ENCODE measurements at places on chromosomes 2 and 18.

DNA sequence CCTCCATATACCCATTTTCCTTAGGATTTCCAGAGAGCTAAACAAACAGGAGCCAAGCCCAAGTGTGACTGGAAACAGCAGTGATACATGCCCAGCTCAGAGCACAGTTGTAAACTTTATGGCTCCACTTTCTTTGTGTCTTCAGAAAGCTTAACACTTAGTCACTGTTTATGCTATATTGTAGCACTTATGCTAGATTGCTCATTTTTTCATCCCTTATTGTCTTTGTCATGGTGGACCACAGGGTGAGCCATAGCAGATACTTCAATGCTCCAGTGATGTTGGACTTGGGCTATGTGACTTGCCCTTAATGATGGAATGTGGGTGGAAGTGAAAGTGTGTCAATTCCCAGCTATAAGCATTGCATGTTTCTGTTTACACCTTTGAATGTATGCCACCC is 401.6 kb downstream of the METTL4 start:
- DNase-seq, result no peak

- DNase-seq, result no peak
Observed at GRCh38 chr2:105081006-105081601, 43.2 kb downstream of the MRPS9 start.

GRCh38 chr18:54261894-54262293 is 7.4 kb upstream of the POLI start:
- DNase-seq, result no peak

DNA sequence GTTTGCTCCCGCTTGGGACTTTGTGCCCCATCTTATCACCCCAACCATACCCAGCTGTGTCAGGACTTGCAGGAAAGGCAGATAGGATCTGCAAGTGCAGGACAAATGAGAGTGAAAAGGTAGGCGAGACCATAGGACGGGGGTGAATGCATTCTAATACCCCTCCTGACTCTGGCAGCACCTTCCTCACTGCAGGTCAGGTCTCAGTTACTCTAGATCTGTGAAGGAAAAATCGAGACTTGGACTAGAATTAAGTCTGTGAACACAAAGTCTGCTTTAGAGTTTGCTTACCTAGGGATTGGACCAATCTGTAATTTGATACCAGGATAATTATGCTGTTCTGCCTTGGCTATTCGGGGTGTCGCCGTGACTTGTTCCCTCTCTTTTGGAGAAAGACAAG is 19.7 kb downstream of the NT5DC4 start:
- no peak for DNase-seq

GRCh38 chr2:207330912-207331311 is 165.2 kb upstream of the KLF7 start:
- peak; percentile 73 for DNase-seq

DNA sequence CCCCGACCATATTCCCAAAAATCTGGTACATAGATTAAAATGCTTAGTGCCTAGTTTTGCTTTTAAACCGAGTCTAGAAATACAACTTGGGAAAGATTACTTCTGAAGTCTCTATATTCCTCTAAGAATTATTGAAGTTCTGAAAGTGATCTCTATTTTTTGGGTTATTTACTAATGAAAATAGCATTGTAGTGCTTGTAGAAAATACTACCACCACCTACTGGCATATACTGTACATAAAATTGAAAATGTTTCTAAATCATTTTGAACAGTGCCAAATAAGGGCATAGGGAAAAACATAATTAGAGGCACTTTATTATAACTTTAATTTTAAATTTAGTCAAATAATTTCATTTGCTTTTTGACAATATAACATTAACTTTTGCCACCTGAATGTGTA is 1399.6 kb upstream of the ZEB2 start:
- DNase-seq, result peak; percentile 9

GRCh38 chr2:11073251-11073650 is 82.0 kb upstream of the SLC66A3 start:
- no peak for DNase-seq

DNA sequence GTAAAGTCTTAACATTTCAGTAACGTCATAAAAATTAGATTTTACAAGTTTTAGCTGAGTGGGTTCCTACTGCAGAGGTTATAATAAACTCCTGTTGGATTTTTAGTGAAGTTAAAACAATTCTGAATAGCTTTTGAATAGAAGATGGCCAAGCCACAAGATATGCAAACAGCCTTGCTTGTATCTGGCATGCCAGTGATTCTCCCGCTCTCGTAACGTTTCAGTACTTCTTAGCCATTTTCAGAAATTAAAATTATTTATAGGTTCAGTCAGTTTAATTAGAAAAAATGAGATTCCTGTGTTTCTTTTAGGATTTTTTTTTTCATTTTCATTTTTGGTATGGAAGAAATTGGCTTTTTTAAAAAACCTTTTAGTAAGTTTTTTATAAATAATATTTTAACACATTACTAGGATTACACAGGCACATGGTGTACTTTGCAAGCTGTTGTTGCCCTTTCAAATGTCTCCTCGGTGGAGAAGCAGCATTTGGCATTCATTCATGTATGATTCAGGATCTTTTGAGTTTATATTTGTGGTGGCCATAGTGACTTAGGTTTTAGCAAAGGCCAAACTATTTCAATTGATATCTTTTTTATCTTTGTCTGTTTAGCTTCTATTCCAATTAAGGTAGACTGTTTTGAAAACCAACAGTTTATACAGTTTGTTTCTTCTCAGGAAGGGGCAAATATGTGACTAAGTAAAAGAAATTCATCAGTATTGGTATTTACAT is 30.6 kb upstream of the RND3 start:
- peak; percentile 34 for DNase-seq

DNA sequence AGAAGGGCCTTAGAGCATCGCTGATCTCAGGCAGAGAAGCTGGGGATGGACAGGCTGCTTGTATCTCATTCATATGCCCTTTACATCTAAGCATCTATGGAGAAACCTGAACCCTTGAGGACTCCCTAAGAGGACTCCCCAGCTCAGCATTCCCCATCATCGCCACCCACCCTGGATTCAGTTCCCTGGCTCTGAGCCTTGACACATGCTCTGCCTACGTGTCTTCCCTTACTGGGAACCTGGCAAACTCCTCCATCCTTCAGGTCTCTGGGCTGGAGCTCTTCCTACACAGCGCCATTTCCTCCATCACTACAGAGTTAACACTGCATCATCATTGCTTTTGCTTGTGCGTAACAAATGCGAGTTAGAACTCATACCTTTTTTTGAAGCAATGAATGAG is 31.2 kb upstream of the OTOF start:
- DNase-seq, result no peak

DNA sequence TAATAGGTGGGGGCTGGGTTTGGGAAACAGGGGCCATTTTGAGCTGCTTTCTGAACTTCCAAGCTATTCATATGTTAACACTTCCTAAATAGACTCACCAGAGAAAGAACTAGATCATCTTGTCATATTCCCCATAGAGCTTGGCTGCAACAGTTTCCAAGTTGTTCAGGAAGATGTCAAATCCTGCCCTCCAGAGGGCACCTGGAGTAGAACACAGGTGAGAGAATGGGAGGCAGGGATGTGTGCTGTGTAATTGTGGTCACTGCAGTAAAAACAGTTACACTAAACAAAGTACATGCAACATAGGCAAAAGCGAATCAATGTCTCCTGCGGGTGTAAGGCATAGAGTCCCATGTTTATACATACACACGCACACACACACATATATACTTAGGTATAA is 34.5 kb upstream of the LRRC30 start:
- DNase-seq, result no peak

DNA sequence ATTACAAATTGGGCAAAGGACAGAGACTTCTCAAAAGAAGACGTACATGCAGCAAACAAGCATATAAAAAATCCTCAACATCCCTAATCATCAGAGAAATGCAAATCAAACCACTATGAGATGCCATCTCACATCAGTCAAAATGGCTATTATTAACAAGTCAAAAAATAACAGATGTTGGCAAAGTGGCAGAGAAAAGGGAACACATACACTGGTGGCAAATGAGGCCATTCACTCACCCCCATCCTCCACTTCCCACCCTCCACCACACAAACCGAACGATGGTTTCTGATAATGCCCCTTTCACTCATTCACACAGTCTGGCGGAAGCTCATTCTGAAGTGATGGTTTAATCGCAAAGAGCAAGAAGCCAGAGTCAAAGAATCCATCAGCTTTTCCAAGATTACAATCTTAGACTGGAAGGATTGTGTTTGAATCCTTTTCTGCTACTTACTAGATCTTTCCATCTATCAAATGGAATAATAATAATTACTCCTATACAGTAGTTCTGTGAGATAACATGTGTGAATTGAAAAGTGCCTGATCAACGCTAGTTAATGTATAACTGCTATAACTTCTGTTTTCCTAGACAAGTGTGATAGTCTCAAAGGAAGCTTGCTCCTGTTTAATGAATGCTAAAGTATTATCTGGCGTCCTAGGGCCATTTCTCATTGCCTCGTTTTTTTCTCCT is 16.9 kb upstream of the CD28 start:
- DNase-seq, result no peak

DNA sequence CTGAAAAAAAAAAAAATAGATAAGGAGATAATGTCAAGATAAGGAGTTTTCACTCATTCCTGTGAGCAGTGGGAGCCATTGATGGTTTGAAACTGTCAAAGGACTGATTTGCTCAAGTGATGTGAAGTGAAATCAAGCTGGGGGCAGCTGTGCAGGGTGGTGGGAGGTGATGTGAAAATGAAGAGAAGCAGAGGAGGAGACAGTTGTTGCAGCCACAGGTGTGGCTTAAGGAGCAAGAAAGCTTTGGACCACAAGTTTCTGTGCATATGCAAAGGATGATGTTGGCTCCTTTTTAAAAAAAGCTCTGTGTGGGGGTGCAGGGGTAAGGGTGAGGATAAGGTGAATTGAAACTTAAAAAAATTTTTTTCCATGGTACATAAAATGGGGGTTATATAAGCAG is 8.3 kb downstream of the EFR3B start:
- DNase-seq, result no peak

DNA sequence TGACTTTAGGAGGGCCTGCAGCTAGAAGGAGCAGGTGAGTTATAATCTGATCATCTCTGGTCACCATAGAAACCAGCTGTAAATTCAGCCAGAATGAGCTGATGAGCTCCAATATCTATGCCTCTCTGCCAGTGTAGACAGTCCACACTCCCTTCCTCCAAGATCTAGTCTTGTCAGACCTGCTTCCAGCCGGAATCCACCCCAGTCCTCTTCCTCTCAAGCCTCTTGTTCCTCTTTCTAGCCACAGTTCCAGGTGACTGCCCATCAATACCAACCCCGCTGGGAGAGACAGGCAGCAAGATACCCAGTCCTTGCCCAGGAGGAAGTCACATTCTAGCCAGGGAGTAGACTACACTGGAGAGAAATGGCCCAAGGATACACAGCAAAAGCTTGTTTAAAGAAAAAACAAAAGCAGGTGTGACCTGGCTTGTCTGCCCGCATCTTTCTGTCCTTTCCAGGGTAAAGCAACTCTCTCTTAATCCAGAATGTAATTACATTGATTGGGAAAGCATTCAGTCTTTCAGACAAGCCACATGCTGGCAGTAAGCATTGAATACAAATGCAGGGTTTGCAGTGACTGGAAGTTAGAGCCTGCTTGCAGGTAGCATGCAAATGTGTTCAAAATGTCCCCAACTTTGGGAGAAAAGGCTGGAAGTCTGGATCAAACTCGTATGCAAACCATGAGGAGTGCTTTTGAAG is 9.0 kb upstream of the SLC35F6 start:
- no peak for DNase-seq

DNA sequence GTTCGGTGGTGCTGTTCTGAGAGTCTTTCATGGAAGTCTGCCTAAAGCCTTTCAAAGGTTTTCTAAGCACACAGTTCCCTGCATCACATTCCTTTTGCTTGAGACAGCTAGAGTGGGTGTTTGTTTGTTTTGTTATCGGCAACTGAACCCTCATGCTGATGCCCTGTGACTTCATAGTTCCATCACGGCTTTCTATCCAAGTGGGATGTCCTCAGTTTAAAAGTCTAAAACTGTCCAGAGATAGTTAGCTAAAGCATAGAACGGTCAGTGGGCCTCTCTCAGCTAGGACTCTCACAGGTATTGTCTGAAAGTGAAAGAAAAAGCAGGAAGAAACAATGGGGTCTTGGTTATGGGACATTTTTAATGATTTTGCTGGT is 337.3 kb downstream of the OSR1 start:
- peak; percentile 83 for DNase-seq

GRCh38 chr18:48563027-48563426 is 24.2 kb downstream of the CTIF start:
- DNase-seq, result peak; percentile 88

DNA sequence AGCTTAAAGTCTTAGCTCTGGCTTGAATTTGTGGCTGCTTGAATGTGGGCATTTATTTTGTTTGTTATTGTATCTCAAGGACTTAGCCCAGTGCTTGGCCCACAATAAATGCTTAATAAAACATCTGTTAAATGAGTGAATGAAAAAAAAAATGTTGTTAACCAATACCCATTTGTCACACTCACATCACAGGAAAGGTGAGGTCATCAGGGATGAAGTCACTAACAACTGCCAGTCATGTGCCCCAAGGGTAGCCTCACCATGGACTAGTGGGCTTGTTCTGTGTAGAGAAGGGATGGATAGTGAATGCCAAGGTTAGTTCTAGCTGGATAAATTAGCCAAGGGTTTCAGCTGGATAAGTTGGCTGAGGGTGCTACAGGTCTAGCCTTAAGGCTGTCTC is 3.0 kb downstream of the NRBP1 start:
- peak; percentile 29 for DNase-seq

GRCh38 chr2:20008703-20009102 is 3.8 kb downstream of the MATN3 start:
- DNase-seq, result no peak

DNA sequence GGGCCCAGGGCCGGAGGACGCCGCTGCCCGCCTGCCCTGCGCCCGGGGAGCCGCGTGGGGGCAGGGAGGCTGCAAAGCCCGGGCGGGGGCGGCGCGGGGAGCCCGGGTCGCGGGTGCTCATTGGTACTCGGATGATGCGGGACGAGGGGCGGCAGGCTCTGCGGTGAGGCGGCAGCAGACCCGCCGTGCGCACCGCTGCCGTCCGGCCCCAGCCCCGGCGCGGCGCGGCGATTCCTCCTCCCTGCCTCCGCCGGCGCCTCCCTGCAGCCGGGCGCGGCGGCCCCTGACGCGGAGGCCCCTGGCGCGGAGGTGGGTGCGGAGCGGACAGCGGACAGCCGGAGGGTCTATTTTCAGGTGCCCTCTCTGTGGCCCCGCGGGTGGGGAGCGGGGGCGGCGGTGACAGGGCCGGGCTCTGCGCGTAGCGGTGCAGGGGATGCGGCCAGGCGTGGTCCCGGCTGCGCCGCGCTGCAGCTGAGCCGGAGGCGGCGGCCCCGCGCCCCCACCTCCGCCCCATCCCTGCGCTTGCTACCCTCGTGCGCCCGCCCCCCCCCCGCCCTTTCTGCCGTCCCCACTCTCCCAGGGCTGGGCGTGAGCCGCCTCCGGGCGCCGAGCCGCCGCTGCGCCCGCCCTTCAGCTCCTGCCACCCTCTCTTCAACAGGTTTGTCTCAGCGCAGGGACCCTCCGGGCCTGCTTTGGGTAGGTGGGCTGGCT is 640 bp downstream of the SPTBN1 start:
- DNase-seq, result peak; percentile 79

DNA sequence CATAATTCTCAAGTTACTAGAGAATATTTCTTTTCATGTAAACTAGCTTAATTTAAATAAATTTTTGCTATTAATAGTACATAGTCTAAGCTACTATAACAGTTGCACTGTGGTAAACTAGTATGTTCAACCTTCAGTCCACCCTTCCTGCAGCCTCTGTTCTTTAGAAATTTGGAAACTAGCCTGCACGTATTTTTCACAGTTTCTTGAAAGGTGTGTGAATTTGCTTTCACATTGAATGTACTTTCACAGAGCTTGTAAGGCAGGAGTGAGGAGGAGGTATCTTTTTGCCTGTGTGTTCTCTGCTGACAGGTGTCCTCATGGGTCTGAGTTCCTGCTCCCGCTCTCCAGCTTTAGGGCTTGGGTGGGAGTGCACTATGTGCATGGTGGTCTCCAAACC is 117.5 kb downstream of the ATP9B start:
- DNase-seq, result no peak
